ENCODE measurements at places on chromosomes 6 and 20. TPM values are rescaled to one million over a fixed set of nuclear protein-coding genes. Genes with fewer than 3 reads are reported as not detected.

- DNase-seq: no peak
Observed at GRCh38 chr6:21045135-21045700, 511.0 kb downstream of the CDKAL1 start.

DNA sequence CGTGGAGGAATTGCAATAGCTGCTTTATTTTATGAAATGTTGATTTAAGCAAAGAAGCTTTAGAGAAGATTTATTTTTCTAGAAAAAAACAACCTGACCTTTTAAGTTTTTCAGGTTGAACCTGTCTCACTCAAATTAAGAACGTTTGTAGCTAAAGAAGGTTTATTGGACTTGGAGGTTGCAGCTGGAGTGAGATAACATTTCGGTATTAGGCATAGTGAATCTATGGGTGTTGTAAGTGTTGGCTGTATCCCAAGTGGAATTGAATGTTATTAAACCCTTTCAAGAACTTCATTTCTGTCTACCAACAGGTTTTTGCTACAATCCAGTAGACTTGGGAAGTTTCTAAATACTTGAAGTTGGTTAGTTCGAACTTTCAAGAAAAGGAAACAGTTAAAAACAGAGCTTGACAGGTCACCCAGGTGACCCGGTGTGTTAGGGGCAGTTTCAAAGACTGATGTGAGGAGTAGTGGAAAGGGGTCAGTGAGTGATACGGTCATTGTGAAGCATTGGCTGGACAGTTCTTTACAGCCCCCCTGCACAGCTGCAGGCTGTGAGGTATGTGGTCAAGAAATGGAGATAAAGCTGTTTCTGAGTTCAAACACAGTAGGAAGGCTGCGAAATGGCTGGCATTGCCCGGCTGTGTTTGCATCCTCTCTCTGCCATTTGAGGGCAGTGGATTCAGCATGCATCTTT is 2.4 kb upstream of the TBCC start:
- no peak for DNase-seq

- peak; percentile 60 for DNase-seq
Observed at GRCh38 chr20:44075191-44075949, 111.6 kb downstream of the JPH2 start.

DNA sequence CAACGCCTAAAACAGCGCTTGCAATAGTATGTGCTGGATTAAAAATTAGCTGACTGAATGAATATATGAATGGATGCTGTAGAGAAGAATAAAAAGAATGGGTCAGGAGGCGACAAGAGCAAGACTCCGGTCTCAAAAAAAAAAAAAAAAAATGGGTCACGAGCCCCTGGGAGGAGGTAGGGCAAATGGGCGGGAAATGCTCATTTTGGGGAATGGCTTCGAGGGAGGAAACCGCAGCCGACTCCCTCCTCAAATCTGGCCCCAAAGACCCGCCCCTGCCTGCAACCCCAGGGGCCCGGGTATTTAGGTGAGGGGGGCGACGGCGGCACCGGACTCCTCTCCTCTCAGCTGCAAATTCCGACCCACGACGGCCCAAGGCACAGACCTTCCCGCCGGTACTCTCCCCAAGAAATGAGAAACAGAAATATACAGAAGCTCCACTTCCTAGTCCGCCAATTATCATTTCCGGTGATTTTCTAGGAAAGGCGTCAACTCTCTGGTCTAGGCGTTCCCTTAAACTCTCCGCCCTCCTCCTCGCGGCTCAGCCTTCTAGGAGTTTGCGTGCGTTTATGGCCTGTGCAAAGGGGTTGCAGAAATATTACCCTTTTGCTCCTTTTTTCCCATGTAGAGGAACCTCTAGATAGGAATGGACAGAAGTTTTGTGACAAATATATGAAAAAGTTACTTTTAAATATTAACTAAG is at the start of gene ZNF311:
ZNF311 (minus strand) TSS at position 133 of the 703 bp plus-strand sequence. CDS start 1,361 bp downstream, outside the sequence.
- no peak for DNase-seq

The ZNF318 gene
- 13.3 TPM for total RNA-seq

DNA sequence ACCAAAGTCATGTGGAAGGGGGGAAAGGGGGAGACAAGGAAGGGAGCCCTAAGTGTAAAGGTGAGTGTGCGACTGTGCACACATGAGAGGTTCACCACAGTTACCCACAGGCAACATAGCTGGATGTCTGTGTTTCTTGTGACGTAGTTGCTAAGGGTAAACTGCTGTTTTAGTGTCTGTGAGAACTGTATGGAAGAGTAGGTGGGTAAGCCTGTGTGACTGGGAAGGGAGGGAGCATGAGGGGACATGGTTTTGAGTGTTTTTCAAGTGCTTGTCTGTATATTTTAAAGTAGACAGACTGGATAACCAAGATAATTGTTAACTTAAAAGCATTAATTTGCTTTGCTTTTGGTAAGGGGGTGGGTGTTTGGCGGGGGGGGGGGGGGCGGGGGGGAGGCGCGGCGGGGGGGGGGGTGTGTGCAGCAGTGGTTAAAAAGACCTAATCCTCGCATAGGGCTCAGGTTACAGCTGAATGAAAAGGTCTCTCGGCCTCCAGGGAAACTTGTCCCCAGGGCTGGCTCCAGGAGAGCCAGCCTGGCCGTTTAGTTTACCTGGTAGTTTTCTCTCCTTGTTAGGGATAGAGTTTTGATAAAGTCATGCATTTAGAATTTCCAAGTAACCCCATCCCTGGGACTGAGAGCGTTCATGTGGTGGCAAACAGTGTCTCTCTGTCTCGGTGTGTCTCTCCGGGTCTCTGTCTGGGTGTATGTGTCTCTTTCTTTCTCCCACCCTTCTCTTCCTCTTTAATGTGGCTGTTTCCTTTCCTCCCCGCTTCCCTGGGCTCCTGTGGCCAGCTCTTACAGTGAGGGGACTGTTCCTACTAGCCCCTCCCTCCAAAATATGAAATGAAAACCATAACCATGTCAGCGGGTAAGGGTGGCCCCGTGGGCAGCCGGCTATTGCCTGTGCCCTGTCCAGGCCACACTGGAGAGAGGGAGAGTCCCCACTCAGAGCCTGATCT is 3.4 kb downstream of the SCUBE3 start:
- no peak for DNase-seq

DNA sequence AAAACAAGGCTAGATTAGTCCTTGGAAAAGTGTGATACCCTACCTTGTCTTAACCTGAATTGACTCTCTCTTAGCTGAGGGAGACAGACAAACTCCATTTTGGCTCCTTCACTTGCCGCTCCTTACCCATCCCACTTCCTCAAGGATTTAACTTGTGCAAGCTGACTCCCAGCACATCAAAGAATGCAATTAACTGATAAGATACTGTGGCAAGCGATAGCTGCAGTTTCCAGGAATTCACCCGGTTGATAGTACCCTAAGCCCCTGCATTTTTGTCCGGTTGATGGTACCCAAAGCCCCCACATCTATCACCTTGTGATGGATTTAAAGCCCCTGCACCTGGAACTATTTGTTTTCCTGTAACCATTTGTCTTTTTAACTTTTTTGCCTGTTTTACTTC is 1.9 kb upstream of the SERINC3 start:
- DNase-seq: no peak

- no peak for DNase-seq
Observed at GRCh38 chr20:53657279-53657678, 63.6 kb upstream of the ZNF217 start.

The TMEM151B gene
- 0.52 TPM for total RNA-seq

The CLPSL1 gene
- not detected for total RNA-seq

The OLIG3 gene
- total RNA-seq: 1.2 TPM

DNA sequence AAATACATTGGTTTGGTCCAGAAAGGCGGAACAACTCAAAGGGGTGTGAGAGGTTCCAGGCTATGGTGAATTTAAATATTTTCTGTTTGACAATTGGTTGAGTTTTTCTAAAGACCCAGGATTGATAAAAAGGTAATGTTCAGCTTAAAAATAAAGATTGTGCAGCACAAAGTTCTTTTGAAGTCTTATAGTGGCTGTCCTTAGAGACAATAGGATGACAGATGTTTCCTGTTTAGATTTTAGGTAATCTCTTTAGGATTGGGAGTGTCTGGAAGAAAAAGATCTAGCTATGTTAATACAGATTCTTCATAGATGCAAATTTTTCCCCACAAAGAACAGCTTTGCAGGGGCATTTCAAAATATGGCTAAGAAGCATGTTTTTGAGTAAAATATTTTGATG is 119.7 kb downstream of the GRIK2 start:
- DNase-seq: no peak

GRCh38 chr6:138970856-138971425 is 17.1 kb downstream of the REPS1 start:
- DNase-seq: no peak

DNA sequence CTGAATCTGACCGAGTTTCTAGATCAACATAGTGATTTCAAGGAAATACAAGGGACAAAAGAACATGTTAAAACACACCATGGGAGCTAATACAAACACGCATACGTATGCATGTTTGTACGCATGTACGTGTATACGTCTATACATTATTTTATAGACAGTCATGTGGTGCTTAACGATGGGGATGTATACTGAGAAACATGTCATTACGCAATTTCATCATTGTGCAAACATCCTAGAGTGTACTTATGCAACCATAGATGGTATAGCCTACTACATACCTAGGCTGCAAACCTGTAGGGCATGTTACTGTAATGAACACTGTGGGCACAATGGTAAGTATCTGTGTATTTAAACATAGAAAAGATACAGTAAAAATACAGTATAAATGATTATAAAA is 25.0 kb upstream of the NELFCD start:
- no peak for DNase-seq

DNA sequence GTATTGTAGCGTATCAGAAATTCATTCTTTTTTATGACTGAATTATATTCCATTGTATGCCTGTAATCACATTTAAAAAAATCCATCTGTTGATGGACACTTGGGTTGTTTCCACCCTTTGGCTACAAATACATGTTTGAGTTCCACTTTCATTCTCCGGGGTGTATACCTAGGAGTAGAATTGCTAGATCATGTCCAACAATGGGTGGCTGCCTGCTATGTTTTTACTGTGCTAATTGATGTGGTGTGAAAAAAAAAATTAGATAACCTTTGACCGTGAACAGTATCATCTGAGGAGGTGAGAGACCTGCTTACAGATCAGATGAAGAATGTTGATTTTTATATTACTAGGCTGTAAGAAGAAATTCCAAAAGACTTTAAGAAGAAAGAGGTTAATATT is 37.1 kb downstream of the TOP1 start:
- no peak for DNase-seq

GRCh38 chr20:41191562-41192500 is 54.5 kb downstream of the PLCG1 start:
- no peak for DNase-seq

GRCh38 chr6:128095362-128095761 is 194.5 kb upstream of the THEMIS start:
- DNase-seq: no peak

GRCh38 chr20:7585126-7585679 is 355.1 kb downstream of the HAO1 start:
- DNase-seq: no peak

- no peak for DNase-seq
Observed at GRCh38 chr20:21609981-21610380, 95.5 kb upstream of the PAX1 start.

- DNase-seq: no peak
Observed at GRCh38 chr6:25623879-25624278, 28.1 kb upstream of the SCGN start.

DNA sequence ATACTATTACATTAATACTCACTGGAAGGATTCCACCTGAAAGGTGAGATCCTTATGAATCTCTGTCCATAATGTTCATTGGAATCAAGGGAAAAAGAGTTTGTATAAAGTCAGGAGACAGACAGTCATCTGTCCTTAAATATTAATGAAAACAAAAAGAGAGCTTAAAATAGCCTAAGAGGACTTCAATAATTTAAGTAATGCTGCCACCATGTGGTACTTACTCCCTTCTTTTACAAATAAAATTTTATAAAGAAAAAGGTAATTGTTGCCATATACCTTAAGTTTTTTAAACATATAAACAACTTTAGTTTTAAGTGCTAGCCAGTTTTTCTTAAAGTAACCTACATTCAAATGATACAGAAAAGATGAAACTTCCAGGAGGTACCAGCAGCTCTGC is 5.1 kb downstream of the BLOC1S5 start:
- DNase-seq: no peak

DNA sequence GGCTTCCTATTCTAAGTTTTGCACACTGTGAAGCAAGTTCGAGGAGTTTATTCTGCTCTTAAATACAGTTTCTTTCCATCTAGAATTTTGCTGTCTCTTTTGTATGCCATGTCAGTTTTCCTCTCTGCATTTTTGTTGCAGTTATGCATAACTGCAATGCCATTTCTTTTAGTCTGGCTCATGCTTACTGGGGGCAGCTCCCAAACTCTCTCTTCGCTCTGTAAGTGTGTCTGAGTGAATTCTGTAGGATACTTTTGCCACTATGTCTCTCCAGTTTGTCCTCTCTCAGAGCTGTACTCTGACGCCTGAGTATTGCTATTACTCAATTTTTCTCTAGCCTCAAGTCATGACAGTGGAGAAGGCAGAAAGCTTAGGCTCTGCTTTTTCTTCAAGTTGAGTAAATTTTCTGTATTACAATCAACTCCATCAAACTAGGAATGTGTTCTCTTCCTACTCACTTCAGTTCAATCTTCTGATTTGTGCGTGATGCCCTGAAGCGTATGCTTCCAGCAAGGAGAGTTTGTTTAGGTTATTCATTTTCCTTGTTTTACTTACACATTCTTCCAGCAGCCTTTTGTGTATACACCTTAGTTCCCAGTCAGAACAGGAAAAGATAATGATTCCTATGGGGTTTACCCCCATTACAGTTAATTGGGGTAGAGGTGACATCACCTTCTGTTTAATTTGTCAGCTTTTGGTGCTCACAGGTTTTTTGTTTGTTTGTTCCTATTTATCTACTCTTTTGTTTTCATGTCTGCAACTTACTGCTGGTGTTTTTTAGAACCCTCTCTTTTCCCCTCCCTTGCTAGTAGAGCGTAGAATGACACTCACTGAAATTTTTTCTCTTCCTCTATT is 430.9 kb downstream of the BCKDHB start:
- DNase-seq: no peak

DNA sequence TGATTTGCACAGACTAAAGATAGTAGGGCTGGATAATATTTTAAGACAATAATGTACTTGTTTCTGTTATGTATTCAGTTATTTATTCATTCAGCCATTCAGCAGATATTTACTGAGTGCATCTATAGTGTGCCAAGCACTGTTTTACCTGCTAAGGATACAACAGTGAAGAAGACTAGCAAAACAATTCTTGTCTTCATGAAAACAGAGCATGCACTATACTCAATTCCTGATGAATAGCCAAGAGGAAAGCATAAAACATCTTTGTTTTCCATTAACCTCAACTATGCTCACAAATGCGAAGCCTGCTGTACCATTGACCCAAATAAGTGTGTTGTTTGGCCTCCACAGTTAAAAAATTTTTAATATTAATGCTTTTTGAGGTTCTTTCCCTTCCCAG is 436.7 kb downstream of the BCKDHB start:
- DNase-seq: no peak

- DNase-seq: no peak
Observed at GRCh38 chr6:149614337-149614736, 34.2 kb downstream of the KATNA1 start.

GRCh38 chr6:75466636-75467035 is 27.0 kb downstream of the FILIP1 start:
- no peak for DNase-seq

DNA sequence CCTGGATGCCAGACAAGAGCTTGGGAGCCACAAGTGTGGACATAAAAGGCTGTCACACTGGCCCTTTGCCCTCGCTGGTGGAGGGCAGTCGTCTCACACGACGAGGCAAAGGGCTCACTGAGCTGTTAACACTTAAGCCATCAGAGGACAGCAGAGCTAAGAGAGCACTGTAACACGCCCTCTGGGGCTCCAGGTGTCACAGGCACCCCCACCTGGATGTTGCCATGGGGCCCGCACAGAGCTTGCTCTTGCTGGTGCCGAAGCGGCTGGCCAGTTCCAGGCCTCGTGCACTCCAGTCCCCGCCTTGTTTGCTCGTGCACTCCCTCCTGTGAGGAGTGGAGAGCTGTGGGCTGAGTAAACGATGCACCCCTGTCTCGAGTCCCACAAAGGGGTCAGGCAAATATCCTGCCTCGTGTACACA is 37.4 kb downstream of the SLC35D3 start:
- no peak for DNase-seq

Data from type B pancreatic cell (in vitro differentiated cells).